ENCODE measurements at places on chromosomes 3 and 15.

DNA sequence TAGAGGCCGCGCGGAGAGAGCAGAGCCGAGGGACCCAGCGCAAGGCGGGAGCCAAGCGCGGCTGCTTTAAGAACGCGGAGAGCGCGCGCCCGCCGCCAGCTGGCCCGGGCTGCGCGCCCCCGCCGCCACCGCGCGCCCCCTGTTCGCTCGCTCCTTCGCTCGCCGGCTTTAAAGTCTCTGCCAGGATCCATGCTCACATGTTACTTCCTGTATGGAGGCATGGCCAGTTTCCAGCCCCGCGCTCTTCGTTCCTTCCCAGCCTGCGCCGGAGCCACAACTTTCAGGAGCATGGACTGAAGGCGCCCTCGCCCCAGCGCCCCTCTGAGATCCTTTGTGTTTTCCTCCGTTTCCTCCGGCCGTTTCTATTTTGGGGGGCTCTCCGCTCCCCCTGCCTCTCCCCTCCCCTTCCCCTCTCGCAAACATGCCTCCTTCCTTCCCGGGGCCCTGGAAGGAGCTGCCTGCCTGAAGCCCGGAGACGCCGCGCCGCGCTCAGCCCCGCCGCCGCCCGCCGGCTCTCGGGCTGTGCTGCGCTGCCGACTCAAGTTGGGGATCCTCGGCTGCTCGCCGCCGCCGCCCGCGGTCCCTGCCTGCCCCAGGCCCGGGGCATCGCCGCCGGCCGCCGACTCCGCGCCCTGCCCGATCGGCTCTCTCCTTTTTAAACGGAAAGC, at the start of gene PTPRG:
Gene PTPRG (plus strand): TSS at position 198 of the 668 bp plus-strand sequence. CDS start 717 bp downstream, outside the sequence.
- DNase-seq = peak; percentile 88

DNA sequence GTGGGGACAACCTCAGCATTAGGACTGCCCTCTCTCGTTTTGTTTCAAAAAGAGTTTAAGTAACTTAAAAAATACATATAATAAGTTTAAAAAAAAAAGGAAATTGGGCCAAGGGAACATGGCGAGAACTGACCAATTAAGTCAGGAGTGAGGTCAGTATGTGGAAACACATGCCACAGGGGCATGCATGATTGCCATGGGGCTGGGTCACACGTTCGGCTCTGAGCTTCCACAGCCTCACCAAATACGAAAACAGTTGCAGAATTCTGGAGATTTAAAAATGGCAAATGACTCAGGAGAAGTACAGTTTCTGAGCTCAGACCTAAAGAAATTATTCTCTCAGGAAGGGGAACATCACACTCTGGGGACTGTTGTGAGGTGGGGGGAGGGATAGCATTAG, 24.1 kb downstream of the PDE8A start:
- no peak for DNase-seq

DNA sequence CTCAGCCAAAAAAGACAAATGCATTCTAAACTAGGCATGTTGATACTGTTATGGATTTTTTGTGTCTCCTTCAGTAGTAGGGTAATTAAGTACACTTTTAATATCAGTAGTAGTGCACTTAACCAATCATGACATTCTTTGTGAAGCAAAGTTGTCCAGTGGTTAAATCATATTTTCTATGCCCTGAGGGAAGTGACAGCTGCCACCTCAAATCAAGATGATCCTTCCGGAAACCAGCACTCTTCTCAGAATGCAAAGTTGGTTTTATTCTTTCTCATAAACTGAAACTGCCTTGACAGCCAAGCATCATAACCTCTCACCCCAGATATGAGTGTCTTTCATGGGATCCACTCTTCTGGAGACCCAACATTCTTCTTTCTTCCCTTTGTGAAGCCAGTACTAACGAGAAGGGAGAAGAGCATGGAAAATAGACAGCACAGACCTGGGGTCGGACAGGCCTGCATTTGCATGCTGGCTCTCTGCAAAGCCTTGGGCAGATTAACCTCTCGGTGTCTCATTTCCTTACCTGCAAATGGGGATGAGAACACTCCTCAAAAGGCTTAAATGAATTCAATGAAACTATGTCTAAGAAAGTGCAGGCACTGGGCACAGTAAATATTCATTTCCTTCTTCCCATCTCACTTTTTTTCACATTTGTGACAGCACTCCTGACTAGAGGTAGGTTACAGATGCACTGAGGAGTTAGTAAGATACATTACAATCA, 13.2 kb downstream of the AAGAB start:
- no peak for DNase-seq

GRCh38 chr3:179955809-179956208, 80.9 kb downstream of the PEX5L start:
- DNase-seq = no peak

GRCh38 chr3:129226374-129226773, 23.0 kb upstream of the COPG1 start:
- no peak for DNase-seq

- DNase-seq = no peak
Measured at GRCh38 chr3:632571-633170, 436.1 kb downstream of the CHL1 start.

GRCh38 chr3:67661089-67661488, 6.7 kb upstream of the SUCLG2 start:
- DNase-seq = no peak

DNA sequence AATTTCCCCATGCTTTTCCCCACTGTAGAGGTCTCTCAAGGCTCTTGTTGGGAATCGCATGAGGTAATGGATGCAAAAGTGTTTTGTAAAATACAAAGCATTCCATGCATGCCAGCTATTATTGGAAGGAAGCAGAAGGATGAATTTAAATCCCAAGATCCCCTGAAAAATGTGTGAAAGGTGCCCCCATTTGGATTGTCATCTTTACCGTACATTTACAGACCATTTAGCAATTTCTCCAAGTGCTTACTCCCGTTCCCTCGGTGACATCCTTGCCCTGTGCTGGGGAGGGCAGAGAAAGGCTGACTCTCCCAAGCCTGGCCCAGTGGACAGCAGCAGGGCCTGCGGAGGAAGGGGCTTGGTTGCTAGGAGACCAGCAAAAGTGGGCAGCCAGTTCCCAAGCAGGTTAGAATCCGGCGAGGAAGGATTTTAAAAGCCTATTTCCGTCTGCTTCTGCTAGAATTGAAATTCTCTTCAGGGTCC, 31.1 kb upstream of the NEO1 start:
- no peak for DNase-seq

DNA sequence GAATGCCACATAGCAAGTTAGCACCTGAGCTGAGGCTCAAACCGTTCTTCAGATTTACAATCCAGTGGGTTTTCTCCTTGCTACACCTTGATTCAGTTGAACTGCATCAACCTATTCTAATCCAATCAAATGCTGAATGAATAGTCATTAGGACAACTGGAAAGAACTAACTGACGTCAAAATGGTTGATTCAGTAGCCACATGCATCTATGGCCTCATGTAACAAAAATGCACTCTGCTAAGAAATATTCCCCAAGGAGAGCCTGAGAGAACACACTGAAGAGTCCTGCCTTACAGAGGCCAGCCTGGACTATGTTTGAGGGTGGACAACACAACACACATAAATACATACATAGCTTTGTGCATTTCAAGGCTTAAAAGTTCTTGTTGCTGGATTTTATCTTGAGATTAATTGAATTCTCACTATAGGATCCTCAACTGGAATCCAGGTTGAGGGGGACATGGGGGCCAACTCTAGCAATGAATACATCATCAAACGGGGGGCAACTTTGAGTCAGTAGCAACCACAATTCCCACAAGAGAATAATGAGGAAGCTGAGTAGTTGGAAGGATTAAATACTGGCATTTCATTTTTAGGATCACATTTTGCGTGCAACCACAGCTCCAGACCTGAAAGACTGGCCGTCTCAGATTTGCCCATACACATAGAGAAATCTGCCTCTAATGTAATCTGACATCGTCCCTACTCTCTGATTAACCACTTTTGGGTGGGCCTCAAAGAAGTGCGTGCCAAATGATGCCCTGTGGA, 280.2 kb upstream of the ICE2 start:
- peak; percentile 89 for DNase-seq

GRCh38 chr15:50411870-50412269, 12.3 kb upstream of the USP8 start:
- no peak for DNase-seq

- no peak for DNase-seq
Measured at GRCh38 chr3:144073698-144074097, 102.1 kb downstream of the DIPK2A start.

- no peak for DNase-seq
Measured at GRCh38 chr3:22907796-22908195, 295.3 kb upstream of the UBE2E2 start.

DNA sequence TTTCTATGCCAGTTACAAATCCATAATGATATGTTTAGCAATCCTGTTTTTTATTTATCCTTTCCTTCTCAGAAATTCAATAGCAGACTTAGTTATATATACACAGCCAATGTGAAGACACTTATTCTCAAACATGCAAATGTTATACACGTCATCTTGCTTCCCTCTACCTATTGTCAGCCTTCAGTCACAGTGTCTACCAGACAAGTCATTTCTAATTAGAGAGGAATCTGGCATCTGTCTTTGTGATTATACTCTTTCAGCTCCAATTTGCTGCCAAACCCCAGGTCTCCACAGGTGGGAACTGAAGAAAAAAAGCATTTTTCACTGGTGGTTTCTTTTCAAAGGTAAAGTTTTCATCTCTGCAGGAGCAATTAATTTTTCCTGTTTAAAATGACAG, 793.1 kb downstream of the AGBL1 start:
- no peak for DNase-seq

DNA sequence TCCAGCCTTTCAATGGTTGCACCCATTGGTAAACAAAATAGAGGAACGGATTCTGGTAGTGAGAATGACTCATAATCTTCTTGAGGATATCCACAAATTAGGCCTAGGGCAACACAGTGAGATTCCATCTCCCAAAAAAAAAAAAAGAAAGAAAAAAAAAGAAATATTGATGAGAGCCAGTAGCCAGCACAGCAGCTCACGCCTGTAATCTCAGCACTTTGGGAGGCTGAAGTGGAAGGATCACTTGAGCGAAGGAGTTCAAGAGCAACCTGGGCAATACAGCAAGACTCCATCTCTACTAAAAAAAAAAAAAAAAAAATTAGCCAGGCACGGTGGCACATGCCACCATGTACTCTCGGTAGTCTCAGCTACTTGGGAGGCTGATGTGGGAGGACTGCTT, 51.9 kb downstream of the DENND4A start:
- no peak for DNase-seq

- DNase-seq = no peak
Measured at GRCh38 chr15:90001062-90001682, at the start of gene ZNF710. TSS of gene ZNF710 (plus strand) at chr15:90001324. CDS start at chr15:90067138, 65,814 bp downstream.

GRCh38 chr3:130260918-130261317, 84.6 kb upstream of the COL6A5 start:
- no peak for DNase-seq

- DNase-seq = no peak
Measured at GRCh38 chr3:21055015-21055414, 696.0 kb downstream of the ZNF385D start.

- no peak for DNase-seq
Measured at GRCh38 chr3:131998027-131998426, 36.8 kb downstream of the CPNE4 start.

GRCh38 chr3:175941352-175941751, 1082.2 kb downstream of the NAALADL2 start:
- no peak for DNase-seq

- no peak for DNase-seq
Measured at GRCh38 chr3:148641722-148642121, 56.0 kb upstream of the AGTR1 start.

DNA sequence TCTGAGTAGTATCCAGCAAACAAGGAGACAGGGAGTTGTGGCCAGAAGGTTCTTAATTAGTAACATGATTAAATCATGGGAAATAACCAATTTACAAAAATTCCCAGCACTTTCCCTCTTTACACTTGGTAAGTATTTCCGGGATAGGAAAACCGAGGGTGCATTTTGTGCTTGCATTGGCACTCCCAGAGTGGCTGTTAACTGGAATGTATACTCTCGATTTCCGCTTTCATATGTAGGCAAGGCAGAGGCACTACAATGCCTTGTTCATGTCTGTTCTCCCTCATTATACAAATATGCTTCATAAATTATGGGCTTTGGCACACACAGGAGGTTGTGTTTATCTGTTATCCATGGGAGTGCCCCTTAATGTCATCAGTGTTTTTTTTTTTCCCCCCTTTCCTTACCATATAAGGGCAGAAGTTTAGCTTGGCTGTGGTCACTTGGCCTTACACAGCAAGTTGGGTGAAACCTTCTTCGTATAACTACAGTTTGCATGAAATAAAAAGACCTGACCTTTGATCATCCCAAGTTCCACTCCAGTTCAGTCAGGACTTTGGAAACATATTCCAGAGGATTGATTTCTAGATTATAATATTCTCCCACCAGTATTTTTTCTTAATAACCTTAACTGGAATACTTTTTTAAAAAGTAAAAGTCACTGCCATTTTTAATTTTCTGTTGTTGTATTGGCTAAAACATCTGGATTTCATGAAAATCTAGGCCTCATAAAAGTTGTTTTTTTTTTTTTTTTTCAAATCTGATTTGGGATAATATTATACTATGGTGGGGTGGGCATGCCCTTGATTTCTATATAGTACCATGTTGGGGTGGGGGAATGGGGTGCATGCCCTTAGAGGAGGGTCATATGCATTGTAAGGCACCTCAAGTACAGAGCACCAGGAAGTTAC, 8.9 kb downstream of the TPM1 start:
- DNase-seq = no peak

DNA sequence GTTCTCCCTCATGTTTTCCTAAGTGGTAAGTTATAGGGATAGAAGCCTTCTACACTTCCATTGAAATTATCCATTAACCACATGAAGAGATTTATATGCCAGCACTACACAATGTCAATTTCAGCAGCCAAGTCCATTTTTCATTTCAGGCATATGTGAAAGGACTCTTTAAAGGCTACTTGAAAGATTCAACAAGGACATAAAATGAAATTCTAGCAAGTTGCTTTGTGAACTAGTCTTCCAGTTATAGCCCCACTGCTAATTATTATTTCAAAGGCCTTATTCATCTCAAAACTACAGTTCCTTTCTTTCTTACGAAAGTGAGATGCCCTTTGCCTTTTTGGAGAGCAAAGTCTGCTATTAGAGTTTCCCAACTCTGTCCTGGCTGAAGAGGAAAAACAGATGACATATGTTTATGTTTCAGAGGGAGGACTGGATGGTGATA, 66.0 kb upstream of the SLC2A2 start:
- no peak for DNase-seq

DNA sequence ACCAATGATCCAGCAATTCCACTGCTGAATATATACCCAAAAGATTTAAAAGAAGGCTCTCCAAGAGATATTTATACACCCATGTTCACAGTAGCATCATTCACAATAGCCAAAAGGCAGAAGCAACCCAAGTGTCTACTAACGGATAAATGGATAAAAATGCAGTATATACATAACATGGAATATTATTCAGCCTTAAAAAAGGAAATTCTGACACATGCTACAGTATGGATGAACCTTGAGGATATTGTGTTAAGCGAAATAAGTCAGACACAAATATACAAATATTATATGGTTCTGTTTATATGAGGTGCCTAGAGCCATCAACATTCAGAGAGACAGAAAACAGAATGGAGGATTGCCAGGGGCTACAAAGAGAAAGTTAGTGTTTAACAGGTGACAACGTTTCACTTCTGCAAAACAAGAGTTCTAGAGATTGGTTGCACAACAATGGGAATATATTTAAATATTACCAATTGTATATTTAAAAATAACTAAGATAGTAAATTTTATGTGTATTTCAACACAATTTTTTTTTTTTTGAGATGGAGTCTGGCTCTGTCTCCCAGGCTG, 69.4 kb downstream of the STAG1 start:
- DNase-seq = no peak

- DNase-seq = no peak
Measured at GRCh38 chr15:68031404-68031803, 22.7 kb upstream of the PIAS1 start.

GRCh38 chr3:64244011-64244942, 19.0 kb upstream of the PRICKLE2 start:
- no peak for DNase-seq

All from HS-27A (cell line).